ENCODE measurements at places on chromosomes 11 and 22.

DNA sequence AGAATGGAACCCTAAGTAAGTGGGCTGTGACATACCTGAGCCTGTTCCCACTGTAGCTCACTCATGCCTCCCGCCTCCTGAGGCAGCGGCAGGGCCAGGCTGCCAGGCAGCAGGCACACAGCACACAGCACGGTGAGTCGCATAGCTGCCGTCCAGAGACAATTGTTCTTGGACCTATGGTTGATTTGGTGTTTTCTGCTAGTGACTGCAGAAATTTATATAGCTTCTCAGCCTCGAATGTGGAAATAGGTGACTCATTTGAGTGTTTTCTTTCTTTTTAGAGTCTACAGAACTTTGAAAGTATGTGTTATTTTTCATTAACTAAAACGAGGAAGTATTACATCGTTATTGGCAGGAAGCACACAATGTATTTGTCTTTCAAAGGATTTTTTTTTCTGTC lies at the start of gene MMP7:
TSS of gene MMP7 (minus strand) at position 190 of the 400 bp plus-strand sequence. CDS start at position 143, 47 bp downstream.
- DNase-seq: no peak

GRCh38 chr11:116691771-116692177 lies 81.0 kb downstream of the BUD13 start:
- peak; percentile 53 for DNase-seq

GRCh38 chr11:95688015-95688414 lies 101.6 kb downstream of the FAM76B start:
- DNase-seq: no peak

DNA sequence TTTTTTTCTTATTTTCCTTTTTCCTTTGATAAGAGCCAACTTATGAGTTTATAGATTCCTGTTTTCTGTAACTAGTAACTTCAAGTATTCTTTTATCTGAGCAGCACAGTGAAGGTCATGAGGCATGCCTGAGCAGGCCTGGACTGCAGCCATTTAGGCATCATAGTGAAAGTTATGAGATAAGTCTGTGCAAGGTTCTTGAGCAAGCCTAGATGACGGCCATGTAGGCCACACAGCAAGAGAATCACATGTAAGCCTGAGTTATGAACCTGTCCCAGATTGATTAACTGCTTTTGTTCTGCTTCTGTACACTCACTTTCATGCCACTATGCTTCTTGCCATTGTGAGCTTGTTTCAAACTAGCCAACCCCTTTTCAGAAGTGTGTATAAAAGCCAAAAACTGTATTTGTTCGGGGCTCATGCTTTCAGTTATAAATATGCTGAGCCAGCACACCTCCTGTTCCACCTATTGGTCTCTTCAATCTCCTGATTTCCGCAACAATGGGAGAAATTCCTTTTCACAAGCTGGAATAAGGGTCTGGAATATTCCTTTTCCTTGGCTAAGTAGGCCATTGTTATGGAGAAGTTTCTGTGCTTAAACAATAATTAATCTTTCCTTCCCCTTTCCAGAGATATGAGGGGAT lies 745.7 kb downstream of the FAM181B start:
- DNase-seq: no peak

GRCh38 chr11:34330653-34331052 lies 27.2 kb downstream of the ABTB2 start:
- no peak for DNase-seq

- DNase-seq: no peak
Measured at GRCh38 chr11:132080127-132080526, 709.7 kb downstream of the NTM start.

GRCh38 chr11:23423104-23423503 lies 562.8 kb upstream of the CCDC179 start:
- no peak for DNase-seq

- DNase-seq: no peak
Measured at GRCh38 chr22:43407591-43407990, 4.2 kb upstream of the MPPED1 start.

DNA sequence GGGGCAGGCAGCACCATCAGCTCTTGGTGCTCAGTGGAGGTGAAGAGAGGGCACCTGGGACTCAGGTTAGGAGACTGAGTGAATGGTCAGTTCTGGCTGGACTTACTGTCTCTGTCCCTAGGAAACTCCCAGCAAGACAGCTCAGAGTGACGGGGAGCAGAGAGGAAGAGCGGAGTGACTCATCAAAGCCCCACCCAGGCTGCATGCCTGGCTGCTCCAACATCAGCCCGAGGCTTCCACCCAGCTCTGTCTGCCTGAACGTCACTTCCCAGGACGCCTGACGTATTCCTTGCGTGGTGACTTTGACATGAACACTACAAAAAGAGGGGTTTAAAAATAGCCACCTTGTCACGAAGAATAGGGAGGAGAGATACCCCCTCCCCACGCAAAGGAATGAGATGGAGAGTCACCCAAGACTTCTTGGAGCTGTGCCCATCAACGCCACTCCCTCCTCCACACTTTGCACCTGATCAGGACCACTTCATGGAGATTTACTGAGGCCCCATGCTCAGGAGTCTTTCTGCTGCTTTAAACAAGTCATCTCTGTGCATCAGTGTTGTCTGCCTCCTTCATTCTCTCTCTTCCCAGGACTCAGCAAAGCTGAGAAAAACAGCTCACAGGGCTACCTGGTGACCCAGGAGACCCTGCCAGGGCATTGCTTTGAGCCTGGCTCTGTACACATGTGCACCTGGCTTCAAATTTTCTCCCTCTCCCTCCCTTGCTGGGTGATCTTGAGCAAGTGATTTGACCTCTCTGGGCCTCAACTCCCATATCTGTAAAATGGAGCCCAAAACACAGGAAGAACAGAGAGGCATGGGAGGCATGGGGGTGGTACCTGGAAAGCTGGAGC lies 83.1 kb downstream of the MN1 start:
- no peak for DNase-seq

DNA sequence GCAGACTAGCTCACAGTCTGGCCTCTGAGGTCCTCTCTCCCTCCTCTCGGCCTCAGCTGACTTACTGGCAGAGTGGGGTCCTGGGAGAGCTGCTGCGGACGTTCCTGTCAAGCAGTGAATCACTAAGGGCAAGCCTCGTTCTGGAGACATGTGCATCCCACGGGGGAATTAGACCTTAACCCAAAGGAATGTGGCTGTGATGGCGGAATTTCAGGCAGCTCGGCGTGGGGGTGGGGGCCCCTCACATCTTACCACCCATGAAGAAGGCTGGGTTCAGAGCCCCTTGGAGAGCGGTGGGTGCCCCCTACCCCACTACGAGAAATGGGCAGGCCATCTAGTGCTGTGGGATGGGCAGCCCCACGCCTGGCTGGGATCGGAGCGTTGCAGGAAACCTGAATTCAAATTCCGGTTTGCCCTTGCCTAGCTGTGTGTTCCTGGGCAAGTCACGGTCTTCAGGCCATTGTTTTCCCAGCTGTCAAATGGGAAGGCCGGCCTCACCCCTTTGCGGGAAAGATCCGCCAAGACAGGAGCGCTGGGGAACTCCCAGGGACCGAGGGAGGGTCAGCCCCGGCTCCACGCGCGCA lies 554 bp downstream of the LRRC32 start:
- DNase-seq: no peak
